ENCODE measurements at places on chromosomes 7 and 10.

DNA sequence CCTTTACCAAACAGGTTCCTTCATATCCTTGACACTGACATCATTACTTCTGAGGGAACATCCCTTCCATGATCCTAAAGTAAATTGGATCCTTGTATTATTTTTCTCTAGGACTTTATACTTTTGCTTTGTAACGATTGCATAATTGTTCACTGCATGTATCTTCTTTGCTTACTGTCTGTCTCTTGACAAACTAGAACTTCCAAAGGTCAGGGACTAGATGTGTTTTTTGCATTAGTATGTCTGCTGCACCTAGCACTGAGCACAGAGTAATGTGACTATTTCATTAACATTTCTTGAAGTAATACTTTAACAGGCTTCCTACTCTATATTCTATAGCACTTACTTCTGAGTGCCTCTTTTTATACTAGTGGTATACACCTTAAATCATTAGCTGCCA lies 976.6 kb upstream of the SORCS1 start:
- DNase-seq, result no peak

DNA sequence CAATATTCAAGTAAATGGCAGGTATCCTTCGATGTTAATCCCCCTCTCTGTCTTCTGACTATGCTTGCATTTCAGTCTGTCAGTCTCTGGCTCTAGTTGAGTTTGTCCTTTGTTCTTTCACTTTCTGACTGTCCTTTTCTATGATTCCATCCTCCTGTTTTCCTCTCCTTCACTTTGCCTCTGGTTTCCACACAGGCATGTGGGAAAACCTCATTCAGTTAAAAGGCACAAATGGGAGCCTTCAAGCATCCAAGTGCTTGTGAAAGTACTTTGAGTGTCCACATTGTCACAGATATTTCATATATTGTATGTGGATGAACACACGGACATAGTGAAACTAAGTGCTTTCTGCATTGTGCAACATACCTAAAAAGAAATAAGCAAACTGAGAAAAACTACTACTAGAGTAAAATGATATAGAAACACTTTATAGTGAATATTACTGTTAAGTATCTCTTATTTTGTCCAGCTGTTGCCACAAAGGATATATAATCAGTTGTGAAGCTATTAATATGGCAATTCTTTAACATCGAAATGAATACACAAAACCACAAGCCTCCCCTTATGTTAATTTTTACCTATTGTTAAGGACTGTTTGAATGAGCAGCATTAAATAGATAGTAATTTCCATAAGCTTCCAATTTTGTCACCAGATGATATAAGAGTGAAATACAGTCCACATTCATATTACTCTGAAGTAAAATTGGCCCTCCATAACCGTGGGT lies 71.7 kb downstream of the NRBF2 start:
- no peak for DNase-seq

DNA sequence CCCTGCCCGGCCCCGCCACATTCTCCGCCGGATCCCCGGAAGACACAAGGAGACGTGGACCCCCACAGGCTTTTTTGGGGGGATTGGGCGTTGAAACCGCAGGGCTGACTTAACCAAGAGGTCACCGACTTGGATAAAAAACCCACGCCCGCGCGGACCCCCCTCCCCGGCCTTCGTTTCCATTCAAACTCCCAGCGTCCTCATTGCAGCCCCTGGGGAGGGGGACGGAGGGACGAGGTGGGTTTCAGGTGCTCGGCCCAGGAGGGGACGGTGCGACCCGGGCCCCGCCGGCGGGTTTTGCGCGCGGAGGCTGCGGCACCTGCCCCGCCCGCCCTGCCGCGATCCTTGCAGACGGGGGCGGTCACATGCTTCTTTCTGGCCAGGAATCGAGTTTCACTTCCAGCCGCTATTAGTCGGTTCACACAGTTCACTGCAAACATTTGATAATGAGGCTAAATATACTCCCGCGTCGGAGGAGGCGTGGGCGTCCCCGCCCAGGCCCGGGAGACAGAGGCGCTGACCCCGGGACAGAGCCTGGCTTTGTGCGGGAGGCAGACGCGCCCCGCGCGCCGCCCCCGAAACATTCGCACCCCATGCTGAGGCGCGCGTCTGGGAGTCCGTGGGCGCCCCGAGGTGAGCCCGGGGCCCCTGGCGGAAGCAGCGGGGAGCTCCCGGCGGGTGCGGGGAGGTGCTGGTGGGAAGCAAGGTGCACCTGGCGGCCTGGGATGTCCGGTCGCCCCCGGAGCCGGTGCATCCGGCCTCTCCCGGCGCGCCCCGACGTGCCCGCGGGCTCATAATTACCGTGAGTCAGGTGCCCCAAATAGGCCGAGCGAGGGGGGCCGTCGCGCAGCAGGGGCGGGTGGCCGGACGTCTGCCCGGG lies 2.7 kb upstream of the PDGFA start:
- DNase-seq, result no peak

DNA sequence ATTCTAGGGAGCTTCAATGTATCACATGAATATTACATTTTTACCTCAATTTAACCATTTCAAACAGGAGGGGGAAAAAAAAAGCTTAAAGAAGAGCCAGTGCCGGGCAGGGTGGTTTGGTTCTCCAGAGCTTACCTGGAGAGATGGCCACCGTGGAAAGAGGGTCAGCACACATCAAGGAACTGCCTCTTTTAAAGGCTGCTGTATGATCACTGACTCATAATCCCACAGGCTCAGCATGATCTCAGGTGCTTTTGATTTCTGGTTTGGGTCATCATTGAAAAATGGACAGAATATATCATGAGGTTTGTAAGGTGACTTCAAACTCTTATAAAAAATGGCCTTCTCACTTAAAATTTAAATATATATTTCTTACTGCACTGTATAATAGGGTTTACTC lies 67.5 kb upstream of the MDFIC start:
- no peak for DNase-seq

GRCh38 chr7:124723012-124723411 lies 42.6 kb downstream of the GPR37 start:
- DNase-seq, result no peak

DNA sequence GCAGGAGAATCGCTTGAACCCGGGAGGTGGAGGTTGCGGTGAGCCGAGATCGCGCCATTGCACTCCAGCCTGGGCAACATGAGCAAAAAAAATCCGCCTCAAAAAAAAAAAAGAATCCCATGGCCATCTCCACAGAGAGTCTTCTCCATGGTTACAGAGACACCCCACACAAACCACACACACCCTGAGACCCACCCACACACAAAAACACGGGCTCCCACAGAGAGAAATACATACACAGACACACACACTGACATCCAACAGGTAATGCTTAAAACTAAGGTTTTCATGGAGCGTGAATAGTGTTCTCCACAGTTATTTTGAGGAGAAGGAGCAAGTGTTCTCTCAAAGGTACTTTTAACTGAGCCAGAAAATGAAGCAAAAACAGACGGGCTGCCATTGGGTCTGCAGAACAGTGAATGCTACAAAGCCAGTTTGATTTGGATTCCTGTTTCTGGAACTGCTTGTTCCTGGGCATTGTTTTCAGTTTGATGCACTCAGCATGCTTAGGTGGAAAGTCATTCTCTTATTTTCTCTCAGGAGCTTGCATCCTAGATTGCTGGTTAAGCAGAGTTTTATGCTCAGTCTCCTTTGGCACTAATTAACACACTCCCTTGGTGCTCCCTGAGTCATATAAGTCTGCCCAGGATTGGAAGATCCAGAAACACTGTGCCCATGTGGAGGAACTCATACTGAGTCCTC lies 15.4 kb downstream of the AHCYL2 start:
- DNase-seq, result no peak

DNA sequence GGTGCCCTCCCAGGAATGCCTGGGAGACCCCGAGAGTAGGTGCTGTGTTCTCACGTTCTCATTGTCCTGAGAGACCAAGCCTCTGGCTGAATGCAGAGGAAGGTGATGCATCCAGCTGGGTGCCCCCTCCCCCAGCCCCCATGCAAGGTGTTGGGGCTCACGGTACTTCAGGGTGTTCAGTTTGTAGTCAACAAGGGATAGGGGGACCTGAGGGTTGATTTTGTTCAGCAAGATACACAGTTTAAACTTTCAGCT lies 60.4 kb upstream of the DUSP5 start:
- no peak for DNase-seq

GRCh38 chr10:126177417-126178030 lies 210.8 kb downstream of the ADAM12 start:
- DNase-seq, result no peak

- no peak for DNase-seq
These were observed 17.3 kb downstream of the CYP2E1 start for GRCh38 chr10:133544506-133544905.

DNA sequence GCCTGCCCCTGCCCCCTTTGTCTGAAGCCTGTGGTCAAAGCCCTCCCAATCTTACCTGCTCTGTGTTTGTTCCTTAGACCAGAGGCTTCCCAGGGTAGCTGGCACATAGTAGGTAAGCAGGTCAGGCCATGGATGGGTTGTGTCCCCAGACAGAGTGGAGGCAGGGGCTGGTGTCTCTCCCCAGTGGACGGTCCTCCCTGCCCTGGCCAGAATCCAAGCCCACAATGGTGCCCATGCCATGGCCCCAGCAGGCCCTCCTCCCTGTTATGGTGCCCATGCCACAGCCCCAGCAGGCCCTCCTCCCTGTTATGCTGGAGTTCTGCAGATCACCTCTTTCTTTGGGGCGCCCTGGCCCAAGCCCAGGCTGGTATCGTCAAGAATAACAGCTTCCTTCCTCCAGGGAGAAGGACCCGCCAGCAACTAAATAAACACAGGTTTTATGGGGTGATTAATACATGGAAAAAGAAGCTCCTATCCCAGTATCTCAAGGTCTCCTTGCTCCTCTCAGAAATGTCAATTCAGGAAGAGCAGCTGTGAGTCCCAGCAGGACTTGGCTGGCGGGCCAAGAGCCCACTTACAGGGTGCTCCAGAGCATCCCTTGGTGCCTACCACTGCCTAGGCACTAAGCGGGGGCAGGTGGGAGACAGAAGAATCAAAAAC lies 82.0 kb downstream of the NEURL1 start:
- DNase-seq, result no peak

GRCh38 chr7:85306115-85306514 lies 119.3 kb upstream of the SEMA3D start:
- DNase-seq, result no peak

- DNase-seq, result no peak
These were observed 25.4 kb upstream of the ELN start for GRCh38 chr7:74002474-74003017.

DNA sequence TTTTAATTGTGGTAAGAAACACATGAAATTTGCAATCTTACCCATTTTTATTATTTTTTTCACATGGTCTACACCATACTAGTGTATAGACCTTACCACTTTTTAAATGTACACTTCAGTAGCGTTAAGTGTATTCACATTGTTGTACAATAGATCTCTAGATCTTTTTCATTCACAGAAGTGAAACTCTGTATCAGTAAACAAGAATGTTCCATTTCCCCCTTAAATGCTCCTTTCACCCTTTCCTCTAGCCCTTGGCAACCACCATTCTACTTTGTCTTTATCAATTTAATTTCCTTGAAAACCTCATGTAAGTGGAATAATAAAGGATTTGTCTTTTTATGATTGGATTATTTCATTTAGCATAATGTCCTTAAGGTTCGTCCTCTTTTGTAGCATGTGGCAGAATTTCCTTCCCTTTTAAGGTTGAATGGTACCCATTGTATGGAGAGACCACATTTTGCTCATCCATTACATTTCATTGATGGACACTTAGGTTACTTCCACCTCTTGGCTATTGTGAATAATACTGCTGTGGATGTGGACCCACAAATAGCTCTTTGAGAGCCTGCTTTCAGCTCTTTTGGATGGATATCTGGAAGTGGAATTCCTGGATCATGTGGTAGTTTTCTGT lies 45.7 kb downstream of the SNX10 start:
- DNase-seq, result no peak

- DNase-seq, result peak; percentile 19
These were observed 20.2 kb upstream of the BAIAP2L1 start for GRCh38 chr7:98420966-98421612.

- no peak for DNase-seq
These were observed 338.5 kb downstream of the SEMA3D start for GRCh38 chr7:84848219-84848973.

GRCh38 chr10:57815949-57816348 lies 451.7 kb downstream of the IPMK start:
- DNase-seq, result no peak

- no peak for DNase-seq
These were observed 7.6 kb downstream of the ARMC10 start for GRCh38 chr7:103082497-103082896.

- DNase-seq, result no peak
These were observed 180.6 kb downstream of the CAMK1D start for GRCh38 chr10:12529976-12530375.

DNA sequence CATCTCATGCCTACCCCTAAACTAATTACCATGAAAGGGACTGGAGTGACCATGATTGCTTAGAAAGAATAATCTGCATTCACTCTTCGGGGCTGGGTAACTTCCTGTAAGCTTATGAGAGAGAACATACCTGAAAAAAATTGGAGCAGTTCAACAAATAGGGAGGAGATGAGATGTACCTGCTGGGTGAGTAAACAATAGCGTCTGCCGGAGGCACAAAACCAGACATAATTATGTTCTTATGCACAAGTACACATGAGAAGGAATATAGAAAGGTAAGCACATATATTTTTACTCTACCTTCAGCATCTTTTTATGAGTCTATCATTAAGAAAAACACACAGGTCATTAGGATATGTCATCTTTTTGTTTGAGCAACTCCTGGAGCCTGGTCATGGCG lies 224.6 kb upstream of the FERD3L start:
- DNase-seq, result no peak

GRCh38 chr10:132370426-132371340 lies 26.3 kb upstream of the PWWP2B start:
- no peak for DNase-seq

DNA sequence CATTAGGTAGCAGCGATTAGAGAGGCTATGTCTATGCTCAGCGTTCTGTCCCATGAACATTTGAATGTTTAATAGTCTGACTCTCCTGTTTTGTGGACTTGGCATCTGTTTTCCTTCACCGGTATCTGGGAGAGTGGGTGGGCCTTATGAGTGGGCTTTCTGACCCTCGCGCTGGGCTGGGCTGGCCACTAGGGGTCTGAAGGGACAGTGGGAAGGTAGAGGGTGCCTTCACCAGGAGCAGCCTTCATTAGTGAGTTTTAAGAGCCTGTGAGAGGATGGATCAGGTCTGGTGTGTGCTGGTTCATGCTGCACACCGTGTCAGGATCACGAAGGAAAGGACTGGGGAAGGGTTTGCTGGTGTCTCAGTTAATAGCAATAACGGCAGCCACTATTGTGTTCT lies 33.4 kb downstream of the DCLRE1A start:
- DNase-seq, result no peak

GRCh38 chr10:62794306-62794705 lies 10.2 kb upstream of the ADO start:
- no peak for DNase-seq

GRCh38 chr10:35433851-35434426 lies 97.6 kb downstream of the CCNY start:
- no peak for DNase-seq

DNA sequence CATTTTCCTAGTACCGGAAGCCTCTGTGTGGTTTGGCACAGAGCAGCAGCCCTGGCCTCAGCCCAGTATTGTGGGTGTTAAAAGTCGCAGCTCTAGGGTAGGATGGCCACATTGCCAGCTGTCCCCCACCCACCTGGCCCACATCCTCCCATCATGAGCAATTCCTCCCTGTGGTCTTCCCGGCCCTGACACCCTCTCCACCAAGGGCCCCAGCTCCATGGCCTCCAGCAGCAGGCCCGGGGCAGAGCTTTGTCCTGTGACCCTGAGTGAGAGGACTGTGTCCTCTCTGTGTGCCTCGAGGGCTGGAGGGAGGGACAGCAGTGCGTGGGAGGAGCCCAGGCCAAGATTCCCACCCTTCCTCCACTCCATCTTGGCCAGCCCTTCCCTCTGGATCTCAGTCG lies 93.7 kb downstream of the MYL10 start:
- DNase-seq, result no peak

Measured in T-helper 22 cell (primary cell).